ENCODE measurements at places on chromosomes 12 and 14.

DNA sequence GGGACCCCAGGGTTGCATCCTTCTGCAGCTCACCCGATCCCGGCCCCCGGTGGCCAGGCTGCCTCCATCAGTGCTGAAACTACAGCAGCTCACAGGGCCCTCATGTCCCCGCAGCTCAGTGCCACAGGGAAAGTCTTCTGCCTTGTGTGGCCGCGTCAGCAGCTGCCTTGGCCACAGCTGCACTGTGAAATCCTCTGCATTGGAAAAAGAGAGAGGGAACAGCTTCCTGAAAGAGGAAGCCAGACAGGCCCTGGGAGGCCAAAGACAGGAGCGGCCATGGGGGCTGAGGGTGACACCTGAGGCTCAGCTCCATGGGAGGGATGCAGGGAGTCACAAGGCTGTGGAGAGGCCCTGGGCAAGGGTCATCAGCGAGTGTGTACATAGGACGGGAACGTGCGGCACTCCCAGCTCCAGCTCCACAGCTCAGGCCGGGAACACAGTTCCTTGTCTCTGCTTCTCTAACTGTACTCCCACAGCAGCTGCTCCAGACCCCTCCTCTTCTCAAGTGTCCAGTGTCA, 32.7 kb downstream of the PARP2 start:
- DNase-seq, result no peak

DNA sequence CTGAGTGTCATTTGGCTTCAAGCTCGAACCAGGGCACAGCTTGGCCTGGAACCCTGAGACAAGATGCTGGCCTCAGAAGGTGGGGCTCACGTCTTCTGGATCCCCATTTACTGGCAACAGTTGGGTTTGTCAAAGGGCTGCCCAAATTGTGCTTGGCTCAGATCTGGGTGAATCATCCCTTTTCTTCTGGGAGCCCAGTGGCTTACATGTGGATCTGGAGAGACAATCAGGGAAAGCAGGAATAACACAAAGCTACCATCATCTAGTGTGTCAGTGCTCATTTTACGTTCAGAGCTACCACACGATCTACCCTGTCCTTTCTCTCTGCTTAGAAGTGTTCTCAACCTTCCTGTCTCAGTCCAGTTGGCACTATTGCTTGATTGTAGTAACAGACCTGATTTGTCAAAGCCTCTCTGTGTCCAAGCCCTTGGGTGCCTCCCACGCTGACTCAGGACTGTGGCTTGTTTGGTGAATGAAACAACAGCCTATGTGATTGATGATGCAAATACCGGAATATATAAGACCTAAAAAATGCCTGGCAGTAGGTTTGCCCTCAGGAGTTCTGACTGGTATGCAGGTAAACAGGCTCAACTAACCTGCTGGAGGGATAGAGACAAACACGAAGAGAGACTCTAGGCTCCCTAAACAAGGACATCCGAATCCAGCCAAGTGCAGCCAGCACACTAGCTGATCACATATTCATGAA, 974.3 kb downstream of the VRK1 start:
- no peak for DNase-seq

GRCh38 chr14:85342858-85343607, 186.9 kb upstream of the FLRT2 start:
- DNase-seq, result no peak

GRCh38 chr12:80353254-80353653, 90.8 kb upstream of the PTPRQ start:
- DNase-seq, result no peak
